ENCODE measurements at places on chromosomes 4 and X. TPM values are rescaled to one million over a fixed set of nuclear protein-coding genes. Genes with fewer than 3 reads are reported as not detected.

Gene PAGE5
- not detected for total RNA-seq

Gene RNF175
- total RNA-seq = 0.61 TPM

Gene SH2D1A
- not detected for total RNA-seq

Gene NLGN3
- 0.49 TPM for total RNA-seq

Gene ADRA2C
- 0.49 TPM for total RNA-seq

Gene MAEA
- total RNA-seq = 68.5 TPM
